ENCODE measurements at places on chromosomes 12 and 14. TPM values are rescaled to one million over a fixed set of nuclear protein-coding genes. Genes with fewer than 3 reads are reported as not detected.

- no peak for DNase-seq
Observed at GRCh38 chr14:56803816-56804535, 6.3 kb downstream of the OTX2 start.

DNA sequence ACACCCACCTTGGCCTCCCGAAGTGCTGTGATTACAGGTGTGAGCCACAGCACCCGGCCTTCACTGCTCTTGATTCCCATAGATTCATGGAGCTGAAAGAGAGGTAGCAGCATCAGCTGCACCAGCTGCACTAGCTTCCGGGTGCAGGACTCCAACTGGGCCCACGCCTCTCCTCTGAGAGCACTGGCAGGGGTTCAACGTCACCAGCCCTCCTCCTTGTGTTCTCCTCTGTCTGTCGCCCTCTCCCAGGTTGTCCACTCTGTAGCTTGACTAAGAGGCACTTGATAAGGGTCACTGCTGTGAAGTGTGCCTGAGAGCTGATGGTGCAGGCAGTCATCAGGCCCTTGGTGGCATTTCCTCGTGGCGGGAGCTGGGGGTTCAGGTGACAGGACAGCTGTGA lies 28.3 kb downstream of the MLXIP start:
- DNase-seq, result no peak

GRCh38 chr12:122107261-122107660 lies 28.7 kb downstream of the MLXIP start:
- DNase-seq, result peak; percentile 67

MAPK1IP1L gene
- total RNA-seq, result 25.0 TPM

- DNase-seq, result peak; percentile 58
Observed at GRCh38 chr12:68951652-68952051, 18.7 kb upstream of the CPM start.

PTGER2 gene
- total RNA-seq, result 8.7 TPM

- DNase-seq, result no peak
Observed at GRCh38 chr14:90508536-90509254, 111.9 kb downstream of the CALM1 start.

SERPINA10 gene
- not detected for total RNA-seq

GRCh38 chr12:109289004-109289403 lies 20.1 kb downstream of the FOXN4 start:
- DNase-seq, result no peak
